Vagina (tissue), 2 donors: ENCODE measurements at places on chromosomes 4 and X.

- DNase-seq, result no peak
Measured at GRCh38 chrX:134368126-134368525, 91.8 kb upstream of the HPRT1 start.

- DNase-seq, result no peak
Measured at GRCh38 chrX:12223650-12224049, 85.4 kb downstream of the FRMPD4 start.

DNA sequence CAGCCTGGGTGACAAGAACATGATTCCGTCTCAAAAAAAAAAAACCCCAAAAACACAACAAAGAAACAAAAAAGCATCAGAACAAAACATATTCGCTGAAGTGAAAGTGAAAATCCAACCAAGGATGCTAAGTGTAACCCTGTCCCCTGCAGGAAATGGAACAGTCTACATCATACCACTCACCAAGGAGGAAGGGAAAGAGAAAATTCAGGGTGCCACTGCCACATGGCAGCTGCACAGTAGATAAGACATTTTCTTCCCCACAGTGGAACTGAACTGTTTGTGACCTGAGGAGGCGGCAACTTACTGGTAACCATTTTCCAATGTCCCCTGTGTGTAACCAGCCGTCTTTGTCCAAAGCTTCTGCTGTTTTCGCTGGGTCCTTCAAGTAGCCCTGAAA is 28.2 kb upstream of the CENPU start:
- no peak for DNase-seq

GRCh38 chr4:8356856-8357255 is 83.7 kb downstream of the ACOX3 start:
- DNase-seq, result no peak

- DNase-seq, result no peak
Measured at GRCh38 chr4:117574085-117574484, 460.2 kb upstream of the NDST3 start.

DNA sequence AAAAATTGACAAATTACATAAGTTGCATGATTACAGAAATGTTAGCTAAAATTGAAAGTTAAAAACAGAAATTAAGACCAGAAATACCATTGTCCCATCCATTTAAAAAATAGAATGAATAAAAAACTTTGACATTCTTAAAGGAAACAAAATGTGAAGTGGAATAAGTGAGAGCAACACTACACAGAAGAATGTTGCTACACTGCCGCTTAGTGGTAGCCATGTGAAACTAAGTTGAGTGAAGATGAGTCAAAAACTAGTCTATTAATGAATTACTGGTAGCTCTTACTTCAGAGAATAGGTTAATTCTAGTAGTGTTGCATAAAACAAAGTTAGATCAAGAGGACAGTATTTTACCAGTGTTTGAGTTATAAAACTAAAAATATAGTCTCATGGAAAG is 571.0 kb upstream of the KLHL4 start:
- no peak for DNase-seq

DNA sequence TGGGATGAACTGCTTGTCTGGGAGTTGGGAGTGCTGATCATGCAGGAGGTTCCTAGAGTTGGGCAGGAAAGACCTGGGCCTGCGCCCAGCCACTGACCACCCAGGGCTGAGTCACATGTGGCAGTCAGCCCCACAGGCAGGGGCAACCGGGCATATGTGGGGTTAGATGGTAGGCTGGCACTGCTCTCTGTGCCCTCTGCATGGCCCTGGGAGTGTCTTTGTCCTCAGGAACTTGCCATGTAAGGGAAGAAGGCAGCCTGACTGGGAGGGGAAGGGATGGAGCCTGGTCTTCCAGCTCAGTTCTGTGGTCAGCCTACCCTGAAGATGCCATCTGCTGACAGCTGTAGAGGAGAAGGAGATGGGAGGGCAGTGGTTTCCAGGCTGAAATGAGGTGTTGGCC is 70.2 kb upstream of the EFNB1 start:
- no peak for DNase-seq

- no peak for DNase-seq
Measured at GRCh38 chr4:7241597-7242125, 49.3 kb downstream of the SORCS2 start.

DNA sequence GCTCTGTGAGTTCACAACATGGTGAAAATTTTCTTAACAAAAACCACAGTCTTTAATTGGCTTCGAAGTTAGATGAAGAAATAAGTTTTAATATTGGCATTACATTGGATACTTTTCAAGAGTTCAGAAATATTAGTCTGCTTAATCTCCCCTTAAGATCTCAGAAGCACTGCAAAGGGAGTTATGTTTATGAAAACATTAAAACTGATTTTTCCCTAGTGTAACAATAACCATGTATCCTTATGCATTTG is 1.5 kb downstream of the SETD7 start:
- no peak for DNase-seq

- no peak for DNase-seq
Measured at GRCh38 chr4:26181616-26182015, 139.2 kb upstream of the RBPJ start.

- no peak for DNase-seq
Measured at GRCh38 chr4:161419822-161420221, 744.0 kb downstream of the FSTL5 start.

GRCh38 chr4:147492306-147492705 is 11.4 kb downstream of the EDNRA start:
- no peak for DNase-seq

- no peak for DNase-seq
Measured at GRCh38 chrX:37378404-37378803, 29.2 kb downstream of the PRRG1 start.

DNA sequence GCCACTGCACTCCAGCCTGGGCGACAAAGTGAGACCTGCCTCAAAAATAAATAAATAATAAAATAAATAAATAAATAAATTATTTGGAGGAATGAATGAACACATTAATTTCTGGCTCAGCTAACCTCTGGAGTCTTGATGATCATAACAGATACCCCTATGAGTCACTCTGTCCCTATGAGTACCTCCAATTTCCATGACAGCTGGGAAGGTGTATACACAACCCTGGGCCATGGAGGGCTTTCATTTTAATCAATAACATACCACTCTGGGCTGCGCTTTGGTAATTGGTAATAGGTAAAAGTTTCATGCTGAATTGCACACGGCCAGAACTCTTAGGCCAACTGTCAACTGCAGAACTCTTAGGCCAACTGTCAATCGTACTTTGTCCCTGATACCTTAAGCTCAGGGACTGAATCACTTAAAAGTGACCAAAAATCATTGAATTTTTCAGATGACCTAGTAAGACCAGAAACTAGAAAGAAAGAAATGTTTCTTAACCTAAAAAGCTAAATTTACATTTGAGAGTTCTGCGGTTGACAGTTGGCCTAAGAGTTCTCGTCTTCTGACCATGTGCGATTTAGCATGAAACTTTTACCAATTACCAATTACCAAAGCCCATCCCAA is 112.4 kb downstream of the ATP11C start:
- DNase-seq, result no peak

- DNase-seq, result no peak
Measured at GRCh38 chr4:98573791-98574190, 84.6 kb downstream of the TSPAN5 start.
